Breast epithelium (tissue), 4 donors: ENCODE measurements at places on chromosomes 3 and 15. TPM values are rescaled to one million over a fixed set of nuclear protein-coding genes. Genes with fewer than 3 reads are reported as not detected.

DNA sequence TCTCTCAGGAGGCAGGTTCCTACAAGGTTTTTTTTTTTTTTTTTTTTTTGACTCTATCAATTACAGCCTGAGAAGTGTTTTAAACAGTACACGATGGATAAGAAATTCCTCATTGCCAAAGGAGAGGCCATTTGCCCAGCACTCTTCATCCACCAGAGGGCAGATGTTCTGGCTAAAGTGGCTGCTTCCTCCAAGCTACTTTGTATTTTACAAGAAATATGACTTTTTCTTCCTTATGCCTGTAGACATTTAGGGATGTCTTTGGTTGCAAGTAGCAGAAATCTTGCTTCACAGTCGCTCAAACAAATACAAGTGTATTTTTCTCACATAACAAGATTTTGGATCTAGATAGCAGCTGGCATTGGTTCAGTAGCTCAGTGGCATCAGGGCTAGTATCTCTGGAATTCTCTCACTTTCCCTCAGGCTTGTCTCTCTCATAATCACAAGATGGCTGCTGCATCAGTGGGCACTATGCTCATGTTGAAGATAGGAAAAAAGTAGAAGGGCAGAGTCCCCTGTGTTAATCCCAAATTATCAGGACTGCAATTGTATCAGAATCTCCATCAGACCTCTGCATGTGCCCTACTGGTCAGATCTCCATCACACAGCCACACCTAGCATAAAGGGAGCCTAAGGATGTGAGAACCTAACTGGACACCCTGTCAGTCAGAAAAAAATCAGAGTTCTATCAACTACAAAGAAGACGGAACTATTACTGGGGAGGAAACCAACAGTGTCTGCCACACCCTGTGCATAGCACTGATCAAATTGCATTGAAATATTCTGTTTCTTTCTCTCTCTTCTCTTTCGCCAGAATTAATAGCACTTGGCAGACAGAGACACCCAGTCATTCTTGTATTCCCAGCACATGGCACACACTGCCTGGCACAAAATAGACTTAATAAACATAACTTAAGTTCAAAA is 138.9 kb upstream of the COL8A1 start:
- no peaks in the 10 kb centered on the region for H3K27me3 ChIP-seq
- H3K4me1 ChIP-seq: no peaks in the 10 kb centered on the region
- H3K27ac ChIP-seq: no peak overlapping the region
- H3K36me3 ChIP-seq: no peaks in the 10 kb centered on the region
- H3K4me3 ChIP-seq: no peak overlapping the region

GRCh38 chr3:158712443-158712842 is 19.8 kb downstream of the RARRES1 start:
- DNase-seq: no peak
- no peaks in the 10 kb centered on the region for H3K36me3 ChIP-seq
- H3K4me3 ChIP-seq: no peak overlapping the region
- no peaks in the 10 kb centered on the region for H3K27me3 ChIP-seq

GRCh38 chr3:129967761-129968160 is 6.8 kb upstream of the TRH start:
- H3K4me3 ChIP-seq: no peak overlapping the region
- no peak for DNase-seq
- H3K27me3 ChIP-seq: no peaks in the 10 kb centered on the region

Gene SEMA6D
- 3.0 TPM for total RNA-seq

GRCh38 chr3:155981669-155982068 is 111.2 kb downstream of the GMPS start:
- DNase-seq: no peak
- no peaks in the 10 kb centered on the region for H3K4me1 ChIP-seq
- H3K36me3 ChIP-seq: no peaks in the 10 kb centered on the region
- H3K27me3 ChIP-seq: no peaks in the 10 kb centered on the region
- H3K4me3 ChIP-seq: no peak overlapping the region
